ENCODE measurements at places on chromosomes 6 and 20. TPM values are rescaled to one million over a fixed set of nuclear protein-coding genes. Genes with fewer than 3 reads are reported as not detected.
A peak's percentile ranks its signal among the peaks of the same experiment; 100 is the strongest.

DNA sequence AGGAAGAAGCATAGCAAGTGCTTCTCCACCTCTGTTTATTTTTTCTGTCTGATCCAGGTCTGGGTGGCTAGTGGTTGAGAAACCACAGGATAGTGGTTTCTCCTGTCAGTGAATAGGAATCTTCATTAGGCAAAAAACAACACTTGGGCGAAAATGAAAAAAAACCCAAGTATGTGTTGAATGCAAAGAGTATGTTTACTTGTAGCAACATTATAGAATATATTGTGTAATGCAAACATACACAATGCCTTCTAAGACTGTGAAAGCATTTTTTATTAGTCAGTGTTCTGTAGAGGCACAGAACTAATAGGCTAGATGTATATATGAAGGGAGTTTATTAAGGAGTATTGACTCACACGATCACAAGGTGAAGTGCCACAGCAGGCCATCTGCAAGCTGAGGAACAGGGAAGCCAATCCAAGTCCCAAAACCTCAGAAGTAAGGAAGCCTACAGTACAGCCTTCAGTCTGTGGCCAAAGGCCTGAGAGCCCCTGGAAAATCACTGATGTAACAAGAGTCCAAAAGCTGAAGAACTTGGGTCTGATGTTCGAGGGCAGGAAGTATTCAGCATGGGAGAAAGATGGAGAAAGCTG lies 111.1 kb downstream of the UST start:
- DNase-seq: no peak

GRCh38 chr6:154548130-154548830 lies 37.8 kb upstream of the CNKSR3 start:
- peak; percentile 45 for DNase-seq

ADGRG6 gene
- 5.7 TPM for total RNA-seq

DNA sequence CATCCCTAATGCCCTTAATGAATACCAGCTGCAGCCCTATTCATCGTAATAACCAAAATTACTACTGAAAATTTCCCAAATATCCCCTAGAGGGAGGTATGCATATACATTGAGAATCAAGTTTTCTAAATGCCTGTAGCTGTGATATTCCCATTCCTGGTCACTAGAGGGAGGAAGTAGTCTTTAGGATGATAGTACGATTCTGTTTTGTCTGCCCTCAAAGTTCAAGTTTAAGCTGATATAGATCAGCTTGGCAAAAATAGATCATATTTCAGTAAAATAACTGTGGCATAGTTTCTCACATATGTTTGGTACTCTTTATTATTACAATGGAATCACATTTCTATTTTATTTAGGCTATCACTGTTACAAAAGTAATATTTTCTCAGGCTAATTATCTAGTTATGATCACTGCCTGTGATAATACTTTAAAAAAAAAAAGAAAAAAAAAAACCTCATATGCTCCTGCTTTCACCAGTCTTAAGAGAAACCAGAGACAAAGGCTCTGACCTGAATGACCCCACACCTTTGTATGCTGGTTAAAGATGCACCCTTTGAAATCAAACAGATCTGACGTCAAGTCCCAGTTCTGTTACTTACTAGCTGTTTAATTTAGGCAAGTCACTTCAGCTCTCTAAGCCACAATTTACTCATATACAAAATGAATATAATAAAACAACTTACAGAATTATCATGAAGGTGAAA lies 11.0 kb downstream of the TSPYL1 start:
- DNase-seq: no peak

DNA sequence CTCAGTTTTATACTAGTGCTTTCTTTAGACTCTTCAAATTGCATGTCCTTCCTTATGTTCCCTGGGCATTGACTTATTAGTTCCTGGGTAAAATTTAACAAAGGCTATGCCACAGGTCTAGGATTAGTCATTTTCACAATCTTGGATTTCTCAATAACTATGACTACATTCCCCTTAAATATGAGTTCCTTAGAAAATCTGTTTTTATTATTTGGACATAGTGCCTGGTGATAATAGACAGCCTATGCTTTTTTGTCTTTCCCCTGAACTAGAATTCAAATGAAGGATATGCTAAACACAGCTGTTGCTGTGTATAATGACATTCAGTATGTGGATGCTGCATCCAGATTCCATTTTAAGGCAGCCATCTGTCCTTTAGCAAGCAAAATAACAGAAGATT lies 1252.8 kb upstream of the GJE1 start:
- DNase-seq: no peak

Measured in pancreas (tissue), 10 donors.